ENCODE measurements at places on chromosomes 2 and 18.

DNA sequence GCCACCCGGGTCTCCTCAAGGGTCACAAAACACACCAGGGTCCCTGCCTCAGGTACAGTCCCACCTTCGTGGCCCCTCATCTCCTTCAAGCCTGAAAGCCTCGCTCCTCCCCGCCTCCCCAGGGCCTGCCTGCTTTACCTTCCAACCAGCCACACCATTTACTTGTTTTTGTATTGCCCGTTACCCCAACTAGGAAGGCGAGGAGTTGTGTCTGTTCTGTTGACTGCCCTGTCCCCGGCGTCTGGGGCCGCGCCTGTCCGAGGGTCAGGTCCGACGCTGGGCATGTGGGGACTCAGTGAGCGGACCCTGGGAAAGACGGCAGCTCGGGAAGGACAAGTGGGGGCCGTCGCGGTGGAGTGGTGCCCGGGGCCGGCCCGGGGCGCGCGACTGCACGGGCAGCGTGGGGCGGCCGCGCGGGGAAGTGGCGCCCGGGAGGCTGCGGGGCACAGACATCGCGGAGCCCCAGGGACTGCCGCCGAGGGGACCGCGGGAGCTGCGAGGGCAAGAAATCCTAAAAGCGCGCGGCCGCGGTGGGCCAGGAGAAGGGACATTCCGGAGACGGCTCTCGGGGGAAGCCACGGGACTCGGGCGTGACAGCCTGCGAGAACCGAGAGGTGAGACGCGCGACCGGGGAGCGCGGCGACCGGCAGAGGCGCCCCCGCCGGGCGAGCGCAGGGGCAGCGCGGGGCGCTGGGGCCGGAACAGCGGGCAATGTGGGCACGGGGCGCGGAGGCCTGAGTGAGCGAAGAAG is 797 bp upstream of the GRHL1 start:
- peak; percentile 35 for DNase-seq

DNA sequence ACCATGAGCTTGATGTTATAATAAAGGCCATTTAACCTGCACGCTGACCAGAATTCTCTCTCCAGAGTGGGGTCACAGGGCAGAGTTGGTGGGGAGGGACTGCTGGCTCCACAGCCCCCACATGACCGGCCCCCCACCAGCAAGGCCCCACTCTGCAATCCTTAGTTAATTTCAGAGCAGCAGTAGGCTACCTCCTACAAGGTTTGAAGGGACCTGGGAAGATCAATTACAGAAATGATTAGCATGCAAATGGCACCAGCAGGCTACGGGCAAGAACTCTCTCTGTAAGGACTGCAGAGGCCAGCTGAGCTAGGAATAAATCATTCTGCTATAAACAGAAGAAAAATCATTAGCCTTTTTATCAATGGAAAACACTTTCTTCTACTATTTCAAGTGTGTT is 135.3 kb downstream of the C1D start:
- no peak for DNase-seq

DNA sequence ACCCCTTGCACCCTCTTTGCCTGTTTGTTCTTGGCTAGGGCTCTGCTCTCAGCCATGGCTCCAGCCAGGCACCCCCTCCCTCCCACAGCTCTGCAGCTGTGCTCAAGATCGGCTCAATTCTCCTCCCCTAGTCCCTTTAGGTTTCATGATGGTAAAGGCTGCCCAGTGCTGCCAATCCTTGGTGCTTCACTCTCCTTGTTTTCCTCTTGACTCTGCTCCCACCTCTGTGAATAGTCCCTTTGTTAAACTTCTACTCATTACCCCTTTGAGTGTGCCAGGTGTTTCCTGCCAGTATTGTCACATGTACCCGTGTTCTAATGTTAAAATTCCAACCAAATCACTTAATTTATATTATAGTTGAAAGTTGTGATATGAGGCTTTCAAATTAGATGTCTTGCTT is 101.0 kb upstream of the CERS6 start:
- DNase-seq = no peak

DNA sequence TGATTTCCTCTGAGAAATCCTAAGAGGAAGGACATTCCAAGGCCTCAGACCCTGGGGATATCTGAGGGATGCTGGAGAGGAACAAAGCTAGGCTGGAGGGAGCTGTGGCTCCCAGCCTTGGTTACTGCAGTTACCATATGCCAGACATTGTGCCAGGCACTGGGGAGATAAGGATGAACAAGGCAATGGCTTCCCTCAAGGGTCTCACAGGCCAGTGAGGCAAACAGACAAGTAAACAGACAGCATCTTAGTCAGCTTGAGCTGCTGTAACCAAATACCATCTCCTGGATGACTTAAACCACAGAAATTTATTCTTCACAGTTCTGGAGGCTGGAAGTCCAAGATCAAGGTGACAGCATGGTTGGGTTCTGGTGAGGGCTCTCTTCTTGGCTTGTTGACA is 91.8 kb downstream of the SKA1 start:
- DNase-seq = no peak

DNA sequence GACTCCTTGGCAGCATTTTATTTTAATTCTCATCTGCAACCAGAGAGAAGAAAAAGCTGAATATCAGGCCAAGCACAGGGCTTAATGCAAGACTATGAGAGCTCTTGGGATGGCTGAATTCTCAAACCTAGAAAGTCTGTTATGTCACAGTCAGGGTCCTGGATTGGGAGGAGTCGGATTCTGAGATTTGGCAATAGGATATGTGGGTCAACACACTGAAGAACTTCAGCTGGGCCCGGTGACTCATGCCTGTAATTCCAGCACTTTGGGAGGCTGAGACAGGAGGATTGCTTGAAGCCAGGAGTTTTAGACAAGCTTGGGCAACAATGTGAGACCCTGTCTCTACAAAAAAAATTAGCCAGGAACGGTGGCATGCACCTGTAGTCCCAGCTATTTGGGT is 102.4 kb downstream of the COL3A1 start:
- DNase-seq = no peak

GRCh38 chr2:11876436-11876835 is 130.0 kb downstream of the LPIN1 start:
- no peak for DNase-seq

DNA sequence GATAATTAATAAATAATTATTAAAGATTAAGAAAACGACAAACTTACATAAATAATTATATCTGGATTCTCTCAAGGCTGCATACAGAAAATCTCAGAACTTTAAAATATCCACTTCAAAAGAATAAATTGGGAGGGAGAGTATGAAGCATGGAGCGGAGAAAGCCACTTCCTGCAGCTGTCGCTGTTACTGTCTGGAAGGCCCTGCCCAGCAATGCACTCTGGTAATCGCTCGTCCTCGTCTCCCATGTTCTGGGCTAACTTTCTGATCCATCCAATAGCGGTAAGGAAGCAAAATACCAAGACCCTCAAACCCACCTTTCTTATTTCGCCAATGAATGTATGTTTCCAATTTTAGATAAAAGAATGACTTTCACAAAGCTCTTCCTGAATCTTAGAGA is 26.7 kb downstream of the CYRIA start:
- DNase-seq = no peak

DNA sequence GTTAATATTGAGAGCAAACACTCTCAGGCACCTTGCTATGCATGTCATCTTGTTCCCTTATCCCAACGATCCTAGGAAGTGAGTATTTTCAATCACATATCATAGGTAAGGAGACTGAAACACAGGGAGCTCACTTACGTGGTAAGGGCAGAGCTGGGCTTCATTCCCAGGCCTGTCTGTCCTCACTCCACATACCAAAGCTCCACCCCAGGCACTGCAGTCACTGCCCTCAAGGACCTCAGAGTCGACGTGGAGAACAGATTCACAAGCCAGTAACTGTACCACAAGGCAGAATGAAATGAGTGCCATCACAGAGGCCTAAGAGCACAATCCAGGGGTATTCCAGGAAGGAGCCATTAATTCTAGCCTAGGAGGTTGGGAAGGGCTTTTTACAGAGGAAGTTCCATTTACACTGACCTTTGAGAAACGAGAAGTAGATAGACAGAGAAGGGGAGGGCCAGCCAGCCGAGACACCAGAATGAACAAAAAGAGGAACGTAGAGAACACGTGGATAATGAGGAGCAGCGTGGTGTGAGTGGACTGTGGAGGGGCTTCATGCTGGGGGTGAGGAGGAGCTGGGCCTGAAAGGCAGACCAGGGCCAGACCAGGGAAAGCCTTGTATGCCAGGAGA is 48.6 kb downstream of the KIAA2012 start:
- no peak for DNase-seq

- no peak for DNase-seq
These were observed 12.1 kb upstream of the GBX2 start for GRCh38 chr2:236180076-236180816.
